ENCODE measurements at places on chromosomes 6 and 20.

- no peak for DNase-seq
Measured at GRCh38 chr6:139828751-139829519, 454.5 kb upstream of the CITED2 start.

DNA sequence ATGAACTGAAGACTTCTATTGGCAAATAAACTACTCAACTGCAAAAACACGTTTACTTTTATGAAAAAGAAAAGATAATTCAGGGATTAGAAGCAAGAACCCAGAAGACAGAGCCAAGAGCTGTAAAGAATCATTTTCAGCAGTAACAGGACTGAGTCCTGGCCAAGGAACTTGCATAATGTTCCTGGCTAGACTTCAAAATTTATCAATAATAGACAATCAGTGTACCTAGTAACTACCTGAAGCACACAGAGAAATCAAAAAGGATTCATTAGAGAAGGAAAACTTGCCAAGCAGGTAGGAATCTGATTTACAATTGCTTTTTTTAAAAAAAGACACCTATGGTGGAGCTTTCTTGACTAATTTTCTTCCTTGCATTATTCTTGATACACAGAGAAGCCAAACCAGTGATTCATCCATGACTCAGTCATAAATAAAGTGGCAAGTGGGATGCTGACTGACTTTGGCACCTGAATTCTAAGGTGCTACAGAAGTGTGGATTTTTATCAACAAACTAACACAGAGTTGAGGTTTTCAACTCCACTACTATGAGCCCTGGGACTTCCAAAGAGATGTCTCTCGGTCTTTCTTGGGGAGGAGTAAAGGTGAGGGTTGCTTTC, 281.3 kb downstream of the BMP7 start:
- DNase-seq: no peak

DNA sequence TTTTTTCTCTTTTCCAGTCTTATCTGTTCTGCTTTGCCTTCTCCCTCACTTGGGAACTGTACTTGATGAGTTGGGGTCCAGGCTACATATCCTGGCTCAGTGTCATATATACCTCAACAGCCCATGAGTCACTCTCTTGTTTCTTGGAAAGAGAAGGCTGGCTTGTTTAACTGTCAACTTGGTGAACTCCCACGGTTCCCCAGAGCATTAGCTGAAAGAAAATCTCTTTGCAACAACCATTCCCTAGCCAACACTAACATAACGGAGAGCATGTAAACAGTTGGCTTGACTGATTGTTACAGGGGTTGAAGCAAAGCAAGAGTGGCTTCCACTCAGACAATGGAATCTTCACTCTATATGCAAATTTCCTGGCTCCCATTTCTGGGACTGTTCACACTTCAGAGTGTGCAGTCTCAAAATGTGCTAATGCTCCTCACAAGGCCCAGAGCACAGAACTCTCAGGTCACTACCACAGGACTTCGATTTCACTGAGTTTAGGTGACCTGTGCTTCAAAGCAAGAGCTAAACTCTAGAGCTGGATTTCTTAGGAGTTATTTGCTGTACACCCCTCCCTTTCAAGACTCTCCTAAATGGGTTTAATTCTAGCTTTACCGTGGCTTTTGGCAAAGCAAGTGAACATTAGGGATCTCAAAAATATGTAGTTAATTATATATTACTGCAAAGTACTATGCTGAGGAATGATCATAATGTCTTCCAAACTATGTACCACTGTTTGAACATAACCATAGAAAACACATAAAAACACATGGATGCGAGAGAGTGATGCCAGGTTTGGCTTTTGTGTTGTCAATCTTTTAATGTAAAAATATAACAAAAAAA, 609.8 kb downstream of the RFPL4B start:
- DNase-seq: no peak

DNA sequence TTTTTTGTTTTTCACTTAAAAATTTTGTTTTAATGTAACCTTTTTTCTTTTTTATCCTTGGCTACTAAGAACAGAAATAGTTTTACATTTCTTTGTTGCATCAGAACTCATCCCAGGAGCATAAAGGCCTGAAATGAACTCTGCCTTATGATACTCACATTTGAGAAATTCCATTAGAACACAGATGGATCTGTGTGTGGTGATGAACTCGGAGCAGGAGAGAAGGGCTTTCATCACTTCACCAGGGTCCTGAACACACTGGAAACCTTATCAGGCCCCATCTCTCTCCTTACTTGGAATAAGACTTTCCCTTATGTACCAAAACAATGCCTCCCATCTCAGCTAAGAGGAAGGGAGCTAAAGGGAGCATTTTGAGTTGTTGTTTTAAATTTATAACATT, 139.4 kb downstream of the PHF3 start:
- DNase-seq: no peak
